ENCODE measurements at places on chromosomes 5 and 9. TPM values are rescaled to one million over a fixed set of nuclear protein-coding genes. Genes with fewer than 3 reads are reported as not detected.

WHRN gene
- polyA plus RNA-seq = 1.4 TPM

GRCh38 chr9:136969150-136969549 is 8.2 kb upstream of the PTGDS start:
- peaks cover 24% of the 10 kb centered on the region for H3K4me1 ChIP-seq
- H3K27ac ChIP-seq = no peak overlapping the region
- H3K27me3 ChIP-seq = no peaks in the 10 kb centered on the region
- no peak for DNase-seq

DNA sequence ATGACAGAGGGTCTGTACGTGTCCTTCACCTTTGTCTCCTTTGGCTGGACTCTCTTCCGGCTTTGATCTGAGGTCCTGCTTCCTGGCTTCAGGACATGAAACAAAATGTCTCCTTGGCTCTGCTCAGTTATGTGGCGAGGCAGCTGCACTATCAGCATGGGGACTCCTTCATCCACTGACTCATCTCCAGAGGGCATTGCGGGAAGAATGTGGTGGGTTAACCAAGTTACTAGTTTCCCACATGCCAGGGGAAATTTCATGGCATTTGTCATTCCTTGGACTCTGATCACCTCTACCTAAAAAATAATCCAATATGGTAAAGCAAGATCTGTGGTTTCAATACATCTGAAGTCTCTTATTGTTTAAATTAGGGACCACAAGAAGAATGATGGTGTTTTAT is 259.7 kb downstream of the MED10 start:
- H3K27ac ChIP-seq = no peak overlapping the region
- H3K36me3 ChIP-seq = no peaks in the 10 kb centered on the region
- no peak for DNase-seq
- no peaks in the 10 kb centered on the region for H3K4me1 ChIP-seq
- no peaks in the 10 kb centered on the region for H3K27me3 ChIP-seq
- H3K4me3 ChIP-seq = no peak overlapping the region

ZNF300 gene
- polyA plus RNA-seq = 0.08 TPM

GRCh38 chr9:88753691-88754367 is 218.9 kb downstream of the NXNL2 start:
- H3K27ac ChIP-seq = no peak overlapping the region
- H3K36me3 ChIP-seq = no peaks in the 10 kb centered on the region
- no peak overlapping the region for H3K4me3 ChIP-seq
- no peaks in the 10 kb centered on the region for H3K4me1 ChIP-seq

IL3 gene
- not detected for polyA plus RNA-seq

GRCh38 chr5:152256580-152256979 is 148.5 kb downstream of the NMUR2 start:
- no peak overlapping the region for H3K27ac ChIP-seq
- no peaks in the 10 kb centered on the region for H3K27me3 ChIP-seq
- no peaks in the 10 kb centered on the region for H3K4me1 ChIP-seq
- no peaks in the 10 kb centered on the region for H3K36me3 ChIP-seq

DNA sequence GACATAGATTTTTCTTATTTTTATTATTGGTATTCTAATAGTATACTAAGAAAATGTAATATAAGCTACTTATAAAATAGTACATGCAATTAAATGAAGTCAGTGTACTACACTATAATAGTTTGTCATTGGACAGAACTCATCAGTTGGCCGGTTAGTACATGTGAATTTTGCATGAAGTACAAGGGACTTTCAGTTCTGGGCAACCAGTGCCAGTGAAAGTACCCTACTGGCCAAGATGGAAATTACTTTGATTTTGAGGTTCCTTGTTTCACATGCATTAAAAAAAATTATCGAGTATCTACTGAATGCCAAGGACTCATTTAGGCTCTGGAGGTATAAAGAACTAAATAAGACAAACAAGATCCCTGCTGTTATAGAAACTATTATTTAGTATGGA is 213.4 kb upstream of the ELL2 start:
- no peaks in the 10 kb centered on the region for H3K4me1 ChIP-seq
- H3K27me3 ChIP-seq = peaks cover 4% of the 10 kb centered on the region
- no peak overlapping the region for H3K4me3 ChIP-seq
- no peaks in the 10 kb centered on the region for H3K36me3 ChIP-seq

DNA sequence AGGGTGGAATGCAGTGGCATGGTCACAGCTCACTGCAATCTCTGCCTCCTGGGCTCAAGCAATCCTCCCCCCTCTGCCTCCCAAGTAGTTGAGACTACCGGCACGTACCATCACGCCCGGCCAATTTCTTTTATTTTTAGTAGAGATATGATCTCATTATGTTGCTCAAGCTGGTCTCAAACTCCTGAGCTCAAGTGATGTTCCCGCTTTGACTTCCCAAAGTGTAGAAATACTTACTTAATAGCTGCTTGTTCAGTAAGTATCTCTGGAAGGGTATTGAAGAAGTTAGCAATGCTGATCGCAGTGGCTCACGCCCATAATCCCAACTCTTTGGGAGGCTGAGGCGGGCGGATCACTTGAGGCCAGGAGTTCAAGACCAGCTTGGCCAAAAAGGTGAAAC is 35.7 kb upstream of the PLIN2 start:
- no peaks in the 10 kb centered on the region for H3K36me3 ChIP-seq
- H3K27ac ChIP-seq = no peak overlapping the region
- no peak overlapping the region for H3K4me3 ChIP-seq
- no peaks in the 10 kb centered on the region for H3K27me3 ChIP-seq

- no peaks in the 10 kb centered on the region for H3K27me3 ChIP-seq
- H3K4me3 ChIP-seq = no peak overlapping the region
- no peak overlapping the region for H3K27ac ChIP-seq
- H3K4me1 ChIP-seq = no peaks in the 10 kb centered on the region
- H3K36me3 ChIP-seq = no peaks in the 10 kb centered on the region
Observed at GRCh38 chr5:159504106-159504856, 174.0 kb upstream of the IL12B start.

SHOC1 gene
- not detected for polyA plus RNA-seq

DNA sequence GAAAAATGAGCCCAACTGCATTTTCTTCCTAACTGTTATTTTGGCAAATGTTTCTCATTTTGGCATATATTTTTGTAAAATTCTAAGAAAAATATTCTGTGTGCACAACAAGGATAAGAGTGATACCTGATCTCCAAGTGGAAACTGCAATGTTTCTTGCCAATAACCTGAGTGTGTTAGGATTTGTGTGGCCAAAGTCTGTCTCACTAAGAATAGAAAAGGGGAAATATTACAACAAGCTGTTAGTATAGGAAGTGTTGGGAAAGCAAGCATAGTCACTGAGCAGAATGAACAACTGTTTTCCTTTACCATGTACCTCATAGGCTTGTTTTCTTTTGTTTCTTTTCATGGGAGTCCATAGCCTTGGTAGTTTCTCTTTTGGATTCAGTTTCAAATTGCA is 624.2 kb downstream of the MTRR start:
- no peaks in the 10 kb centered on the region for H3K36me3 ChIP-seq
- no peak for DNase-seq
- H3K27me3 ChIP-seq = no peaks in the 10 kb centered on the region
- H3K27ac ChIP-seq = no peak overlapping the region
- no peaks in the 10 kb centered on the region for H3K4me1 ChIP-seq
- no peak overlapping the region for H3K4me3 ChIP-seq

- H3K27me3 ChIP-seq = no peaks in the 10 kb centered on the region
- peaks cover 4% of the 10 kb centered on the region for H3K4me1 ChIP-seq
- DNase-seq = no peak
- H3K36me3 ChIP-seq = no peaks in the 10 kb centered on the region
Observed at GRCh38 chr9:94584555-94584954, 9.1 kb downstream of the FBP2 start.

ENC1 gene
- 0.10 TPM for polyA plus RNA-seq

DNA sequence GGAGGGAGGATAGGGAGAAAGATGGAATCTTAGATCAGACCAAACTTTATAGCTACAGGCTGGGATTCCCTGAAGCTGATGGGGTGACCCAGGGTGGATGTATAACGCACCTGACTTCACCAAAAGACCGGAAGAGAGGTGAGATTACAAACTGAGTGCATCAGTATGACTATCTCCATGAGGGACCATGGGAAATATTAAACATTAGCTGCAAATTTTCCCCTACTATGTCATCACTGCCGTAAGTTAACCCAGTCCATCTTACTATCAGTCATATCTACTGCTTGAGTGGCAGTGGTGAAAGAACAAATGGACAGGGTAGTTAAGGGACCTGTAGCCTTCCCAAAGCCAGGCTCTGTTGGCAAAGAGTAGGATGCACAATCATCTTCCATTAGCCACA is 368.3 kb downstream of the EFNA5 start:
- no peak overlapping the region for H3K4me3 ChIP-seq
- no peak overlapping the region for H3K27ac ChIP-seq
- DNase-seq = no peak
- no peaks in the 10 kb centered on the region for H3K36me3 ChIP-seq
- no peaks in the 10 kb centered on the region for H3K4me1 ChIP-seq

DNA sequence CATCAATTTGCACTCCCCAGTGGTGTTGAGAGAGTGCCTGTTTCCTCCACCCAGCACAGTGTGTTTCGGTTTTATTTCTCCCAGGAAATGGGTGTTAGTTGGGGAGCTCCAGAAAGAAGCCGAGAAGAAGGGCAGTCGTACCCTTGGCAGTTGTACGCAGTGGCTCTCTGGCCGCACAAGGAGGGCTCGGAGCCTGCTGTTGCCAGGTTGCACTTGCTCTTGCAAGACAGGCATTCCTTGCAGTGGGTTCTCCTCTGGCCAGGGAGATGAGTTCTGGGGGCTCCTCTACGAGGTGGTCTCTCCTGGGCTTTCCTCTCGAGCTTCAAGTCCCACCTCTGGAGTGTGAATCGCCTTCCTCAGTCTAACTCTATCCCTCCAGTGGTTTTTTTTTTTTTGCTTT is 29.1 kb downstream of the QRFP start:
- no peak overlapping the region for H3K4me3 ChIP-seq
- H3K4me1 ChIP-seq = no peaks in the 10 kb centered on the region
- DNase-seq = no peak
- H3K27ac ChIP-seq = no peak overlapping the region
- H3K27me3 ChIP-seq = no peaks in the 10 kb centered on the region
- peaks cover 11% of the 10 kb centered on the region for H3K36me3 ChIP-seq

- H3K27me3 ChIP-seq = no peaks in the 10 kb centered on the region
- no peaks in the 10 kb centered on the region for H3K36me3 ChIP-seq
- H3K27ac ChIP-seq = no peak overlapping the region
- H3K4me3 ChIP-seq = peak overlapping the region; percentile 10
- H3K4me1 ChIP-seq = peaks cover 12% of the 10 kb centered on the region
- DNase-seq = no peak
Observed at GRCh38 chr5:149605998-149606724, 24.9 kb downstream of the ARHGEF37 start.

DNA sequence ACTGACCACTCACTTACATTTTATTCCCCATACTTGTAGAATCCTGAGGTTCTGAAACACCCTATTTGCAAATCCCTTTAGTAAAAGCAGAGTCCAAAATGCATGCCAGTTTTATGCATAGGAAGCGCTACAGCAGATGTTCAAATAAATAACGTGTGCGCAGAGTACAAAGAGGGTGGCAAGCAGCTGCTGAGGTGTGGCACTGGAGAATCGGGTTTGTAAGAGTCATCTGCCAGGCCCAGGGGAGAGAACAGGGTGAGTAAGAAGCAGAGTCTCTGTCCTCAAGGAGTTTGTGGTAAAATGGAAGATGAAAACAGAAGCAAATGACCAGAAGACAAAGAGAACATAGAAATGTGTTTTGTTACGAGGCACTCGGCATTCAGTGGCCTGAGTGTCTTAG is 288.8 kb downstream of the GLIS3 start:
- no peak overlapping the region for H3K27ac ChIP-seq
- H3K4me3 ChIP-seq = no peak overlapping the region
- no peaks in the 10 kb centered on the region for H3K27me3 ChIP-seq
- no peaks in the 10 kb centered on the region for H3K36me3 ChIP-seq
- no peak for DNase-seq

NCS1 gene
- polyA plus RNA-seq = not detected

GRCh38 chr9:121888438-121888775 is 204.7 kb downstream of the TTLL11 start:
- no peaks in the 10 kb centered on the region for H3K36me3 ChIP-seq
- no peaks in the 10 kb centered on the region for H3K27me3 ChIP-seq
- no peak for DNase-seq
- no peak overlapping the region for H3K4me3 ChIP-seq
- no peaks in the 10 kb centered on the region for H3K4me1 ChIP-seq
- H3K27ac ChIP-seq = no peak overlapping the region

- peak; percentile 9 for DNase-seq
- no peak overlapping the region for H3K27ac ChIP-seq
- no peaks in the 10 kb centered on the region for H3K36me3 ChIP-seq
Observed at GRCh38 chr9:136282272-136282861, 21.5 kb downstream of the CCDC187 start.

LEAP2 gene
- polyA plus RNA-seq = 1.8 TPM

GRCh38 chr5:128169401-128170017 is 85.9 kb downstream of the SLC12A2 start:
- H3K27me3 ChIP-seq = no peaks in the 10 kb centered on the region
- H3K4me3 ChIP-seq = no peak overlapping the region
- H3K4me1 ChIP-seq = no peaks in the 10 kb centered on the region
- no peak for DNase-seq
- no peaks in the 10 kb centered on the region for H3K36me3 ChIP-seq

GRCh38 chr9:87556821-87557220 is 59.2 kb downstream of the DAPK1 start:
- no peak overlapping the region for H3K4me3 ChIP-seq
- no peaks in the 10 kb centered on the region for H3K36me3 ChIP-seq
- DNase-seq = no peak
- H3K27me3 ChIP-seq = no peaks in the 10 kb centered on the region
- no peaks in the 10 kb centered on the region for H3K4me1 ChIP-seq
- no peak overlapping the region for H3K27ac ChIP-seq

GRCh38 chr5:57843059-57843367 is 360.4 kb upstream of the ACTBL2 start:
- H3K27me3 ChIP-seq = no peaks in the 10 kb centered on the region
- H3K4me3 ChIP-seq = no peak overlapping the region
- H3K27ac ChIP-seq = no peak overlapping the region
- no peaks in the 10 kb centered on the region for H3K4me1 ChIP-seq
- no peak for DNase-seq

DNA sequence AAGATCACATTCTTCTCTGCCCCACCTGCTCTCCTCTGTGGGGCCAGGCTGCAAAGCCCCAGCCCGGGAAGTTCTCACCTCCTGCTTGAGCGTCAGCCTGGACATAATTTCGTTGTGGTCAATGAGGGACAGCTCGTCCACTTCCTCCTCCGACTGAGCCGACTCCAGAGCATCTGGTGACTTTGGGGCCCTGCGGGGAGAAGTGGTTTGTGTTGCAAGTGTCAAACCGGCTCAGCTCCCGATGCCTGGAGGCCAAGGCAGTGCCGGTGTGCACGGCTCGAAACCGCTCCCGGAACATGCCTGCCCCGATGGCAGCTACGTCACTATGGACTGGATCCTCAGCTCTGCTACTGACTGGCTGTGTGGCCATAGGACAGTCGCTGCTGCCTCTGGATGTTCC is 52.8 kb downstream of the PRRT1B start:
- H3K4me1 ChIP-seq = no peaks in the 10 kb centered on the region
- H3K27ac ChIP-seq = no peak overlapping the region
- peaks cover 77% of the 10 kb centered on the region for H3K36me3 ChIP-seq
- H3K4me3 ChIP-seq = no peak overlapping the region
- H3K27me3 ChIP-seq = no peaks in the 10 kb centered on the region

MTAP gene
- polyA plus RNA-seq = 15.0 TPM

FAM174A gene
- polyA plus RNA-seq = 11.2 TPM

LCN10 gene
- 1.6 TPM for polyA plus RNA-seq

GRCh38 chr5:80793354-80793753 is 138.6 kb upstream of the DHFR start:
- no peak for DNase-seq
- no peak overlapping the region for H3K27ac ChIP-seq
- no peaks in the 10 kb centered on the region for H3K4me1 ChIP-seq
- peaks cover 30% of the 10 kb centered on the region for H3K36me3 ChIP-seq
- H3K27me3 ChIP-seq = no peaks in the 10 kb centered on the region
- H3K4me3 ChIP-seq = no peak overlapping the region

GRCh38 chr5:122699201-122699600 is 75.7 kb upstream of the SNX2 start:
- no peaks in the 10 kb centered on the region for H3K4me1 ChIP-seq
- H3K27me3 ChIP-seq = no peaks in the 10 kb centered on the region
- H3K36me3 ChIP-seq = no peaks in the 10 kb centered on the region

Data from CD4-positive, CD25-positive, alpha-beta regulatory T cell (primary cell).